ENCODE measurements at places on chromosomes 3 and 15. TPM values are rescaled to one million over a fixed set of nuclear protein-coding genes. Genes with fewer than 3 reads are reported as not detected.

DNA sequence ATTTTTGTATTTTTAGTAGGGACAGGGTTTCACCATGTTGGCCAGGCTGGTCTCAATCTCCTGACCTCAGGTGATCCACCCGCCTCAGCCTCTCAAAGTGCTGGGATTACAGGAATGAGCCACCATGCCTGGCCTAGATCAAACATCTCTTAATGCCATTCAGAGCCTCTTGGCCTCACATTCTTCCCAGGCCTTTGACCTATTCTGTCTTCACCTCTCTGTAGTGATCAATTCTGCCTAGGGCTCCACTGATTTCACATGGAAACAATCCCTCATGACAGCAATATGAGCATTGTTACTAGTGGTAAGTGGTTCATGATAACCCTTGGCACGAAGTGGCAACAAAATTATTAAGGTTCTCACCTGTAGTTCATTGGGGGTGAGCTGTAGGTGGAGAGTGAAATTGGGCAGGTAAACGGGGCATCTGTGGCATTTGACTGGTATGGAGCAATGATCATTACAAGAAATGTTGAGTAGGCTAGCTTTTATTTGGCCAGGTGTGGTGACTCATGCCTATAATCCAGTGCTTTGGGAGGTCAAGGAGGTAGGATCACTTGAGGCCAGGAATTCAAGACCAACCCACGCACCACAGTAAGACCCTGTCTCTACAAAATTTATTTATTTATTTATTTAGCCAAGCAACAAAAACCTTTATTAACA is 4.8 kb upstream of the ARPIN start:
- DNase-seq: no peak

TMEM207 gene
- not detected for total RNA-seq

DNA sequence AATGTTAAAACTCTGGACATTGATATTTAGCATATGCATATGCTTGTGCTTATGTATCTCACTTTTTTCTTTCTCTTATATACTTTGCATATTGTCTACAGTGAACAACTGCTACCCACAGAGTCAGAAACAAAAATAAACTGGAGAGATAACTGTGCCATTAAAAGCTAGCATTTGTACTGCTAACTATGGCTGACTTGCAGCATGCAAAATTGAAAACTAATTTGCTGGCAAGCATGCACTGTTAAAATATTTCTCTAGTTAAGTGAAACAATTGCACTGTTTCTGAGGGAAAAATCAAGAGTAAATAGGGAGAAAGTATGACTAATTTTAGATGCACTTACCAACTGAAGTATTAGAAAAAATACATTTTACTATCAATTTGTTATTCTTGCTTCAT is 177.8 kb downstream of the CBLB start:
- DNase-seq: no peak

RASGRP1 gene
- 106 TPM for total RNA-seq

GRCh38 chr3:25235031-25235430 is 193.0 kb upstream of the RARB start:
- DNase-seq: no peak

- DNase-seq: peak; percentile 90
These were observed 748 bp downstream of the CCNL1 start for GRCh38 chr3:157159037-157159761.

THRB gene
- not detected for total RNA-seq

DNA sequence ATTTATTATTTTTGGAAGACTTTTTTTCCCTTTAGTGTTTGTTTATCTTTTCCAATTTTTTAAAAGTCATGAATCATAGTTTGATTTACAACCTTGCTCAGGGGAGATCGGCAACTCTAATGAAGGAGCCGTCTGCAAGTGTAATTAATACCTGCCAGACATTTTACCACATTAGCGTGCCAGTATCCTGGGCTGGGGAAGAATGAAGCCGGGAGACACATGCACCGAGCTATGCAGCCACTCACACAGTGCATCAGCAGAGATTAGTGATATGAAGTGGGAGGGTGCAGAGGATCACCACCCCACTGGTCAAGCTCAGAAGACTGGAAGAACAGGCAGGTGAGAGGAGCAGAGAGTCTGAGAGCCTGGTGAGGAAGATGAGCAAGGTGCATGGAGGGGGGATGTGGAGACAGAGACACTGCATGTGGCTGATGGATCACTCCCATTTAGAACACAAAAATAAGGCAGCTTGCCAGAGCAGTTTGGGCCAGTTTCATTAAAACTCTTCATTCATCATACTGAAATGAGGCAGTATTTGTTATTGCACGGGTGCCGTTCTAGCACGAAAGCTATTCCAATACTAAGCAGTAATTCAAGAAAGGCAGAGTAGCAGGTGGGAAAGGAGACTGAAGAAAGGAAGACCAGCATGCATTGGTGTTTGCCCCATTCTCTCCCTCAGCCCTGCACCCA is 821.6 kb downstream of the TUSC7 start:
- DNase-seq: no peak

GRCh38 chr3:46896386-46896785 is 18.9 kb downstream of the PTH1R start:
- DNase-seq: no peak

GRCh38 chr3:110984456-110985250 is 87.0 kb upstream of the NECTIN3 start:
- no peak for DNase-seq

Data from activated CD8-positive, alpha-beta T cell treated with anti-CD3 and anti-CD28 coated beads for 36 hours (primary cell).